Activated CD4-positive, CD25-positive, alpha-beta regulatory T cell (primary cell): ENCODE measurements at places on chromosomes 13 and 19.

GRCh38 chr13:67650471-67650870, 420.3 kb upstream of the PCDH9 start:
- no peak for DNase-seq

- DNase-seq, result peak; percentile 43
These were observed 14.7 kb downstream of the TLE5 start for GRCh38 chr19:3047496-3048189.

- DNase-seq, result no peak
These were observed 66.7 kb upstream of the ADGRL1 start for GRCh38 chr19:14272623-14273022.

GRCh38 chr13:36766295-36766694, 52.7 kb upstream of the RFXAP start:
- DNase-seq, result no peak

DNA sequence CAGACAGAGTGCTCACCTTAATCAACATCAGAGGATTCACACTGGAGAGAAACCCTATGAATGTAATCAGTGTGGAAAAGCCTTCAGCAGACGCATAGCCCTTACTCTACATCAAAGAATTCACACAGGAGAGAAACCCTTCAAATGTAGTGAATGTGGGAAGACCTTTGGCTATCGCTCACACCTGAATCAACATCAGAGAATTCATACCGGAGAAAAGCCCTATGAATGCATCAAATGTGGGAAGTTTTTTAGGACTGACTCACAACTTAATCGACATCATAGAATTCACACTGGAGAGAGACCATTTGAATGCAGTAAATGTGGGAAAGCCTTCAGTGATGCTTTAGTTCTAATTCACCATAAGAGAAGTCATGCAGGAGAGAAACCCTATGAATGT, 18.3 kb downstream of the ZNF527 start:
- no peak for DNase-seq
